ENCODE measurements at places on chromosomes 12 and 14.

DNA sequence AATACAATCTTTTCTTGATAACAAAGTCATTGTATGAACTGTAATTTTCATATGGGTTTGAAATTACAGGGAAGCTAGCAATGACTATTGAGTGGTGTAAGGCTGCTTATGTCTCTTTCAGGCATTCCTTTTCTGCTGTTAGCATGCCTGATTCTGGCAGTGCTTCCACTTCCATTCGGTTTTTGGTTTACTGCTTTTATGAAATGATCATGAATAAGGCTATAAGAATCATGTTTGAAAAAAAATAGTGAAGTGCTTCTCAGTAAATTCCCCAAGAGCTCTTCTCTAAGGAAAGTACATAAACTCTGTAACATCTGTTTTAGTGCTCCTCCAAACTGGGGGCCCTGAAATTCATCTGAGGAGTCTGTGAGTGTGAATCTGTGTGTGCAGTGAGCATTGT lies 434.0 kb upstream of the RGS6 start:
- DNase-seq, result peak; percentile 57

DNA sequence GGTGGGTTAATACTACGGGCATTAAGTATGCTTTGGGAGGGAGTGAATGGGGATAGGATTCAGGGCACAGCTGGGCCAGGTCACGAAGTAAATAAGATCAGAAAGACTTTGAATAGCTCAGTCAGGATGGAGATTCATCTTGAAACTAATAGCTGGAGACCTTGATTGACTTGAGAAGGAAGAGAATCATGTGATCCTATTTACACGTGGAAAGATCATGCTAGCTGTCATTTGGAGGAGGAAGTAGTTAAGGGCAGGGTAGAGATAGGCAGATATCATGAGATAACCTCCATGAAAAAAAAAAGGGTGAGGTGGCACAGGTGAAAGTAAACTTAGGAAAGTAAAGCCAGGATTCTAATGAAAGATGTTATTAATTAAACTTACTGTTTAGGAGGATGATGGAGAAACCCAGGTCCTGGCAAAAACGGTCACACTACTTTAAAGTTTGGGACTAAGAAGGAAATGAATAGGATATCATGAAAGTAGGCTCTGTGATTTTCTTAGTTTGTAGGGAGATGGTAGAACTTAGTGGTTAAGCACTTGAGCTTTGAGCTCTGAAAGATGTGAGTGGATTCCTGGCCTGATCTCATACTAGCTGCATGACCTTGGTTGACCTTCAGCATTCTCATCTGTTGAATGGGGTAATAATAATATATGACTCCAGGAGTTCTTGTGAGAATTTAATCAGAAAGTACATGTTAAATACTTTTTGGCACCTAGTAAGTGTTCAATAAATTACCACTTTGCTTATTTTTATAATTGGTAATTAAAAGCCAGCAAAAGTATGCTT lies 439.0 kb downstream of the NRXN3 start:
- DNase-seq, result no peak

- DNase-seq, result no peak
Observed at GRCh38 chr12:124665511-124665910, 98.1 kb upstream of the NCOR2 start.

DNA sequence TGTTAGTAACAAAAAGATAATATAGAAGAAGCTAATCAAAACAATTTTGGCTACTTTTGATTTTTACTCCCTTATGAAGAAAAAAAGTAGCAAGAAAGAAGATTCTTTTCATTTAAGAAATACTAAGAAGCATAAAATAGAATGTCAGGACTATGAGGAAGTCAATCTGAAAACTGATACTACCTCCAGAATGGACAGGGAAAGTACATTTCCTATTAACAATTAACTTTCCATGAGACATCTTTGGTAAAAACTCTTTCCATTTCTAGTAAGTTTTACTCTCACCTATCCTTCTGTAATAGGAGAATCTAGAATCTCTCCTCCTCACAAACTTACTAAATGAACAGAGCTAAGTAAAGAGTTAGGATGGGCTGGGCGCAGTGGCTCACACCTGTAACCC lies 51.3 kb upstream of the NPFF start:
- no peak for DNase-seq

GRCh38 chr14:34629657-34630529 lies at the start of gene SNX6:
Gene SNX6 (minus strand): TSS chr14:34630148. CDS start chr14:34630116, 32 bp downstream.
- peak; percentile 45 for DNase-seq

DNA sequence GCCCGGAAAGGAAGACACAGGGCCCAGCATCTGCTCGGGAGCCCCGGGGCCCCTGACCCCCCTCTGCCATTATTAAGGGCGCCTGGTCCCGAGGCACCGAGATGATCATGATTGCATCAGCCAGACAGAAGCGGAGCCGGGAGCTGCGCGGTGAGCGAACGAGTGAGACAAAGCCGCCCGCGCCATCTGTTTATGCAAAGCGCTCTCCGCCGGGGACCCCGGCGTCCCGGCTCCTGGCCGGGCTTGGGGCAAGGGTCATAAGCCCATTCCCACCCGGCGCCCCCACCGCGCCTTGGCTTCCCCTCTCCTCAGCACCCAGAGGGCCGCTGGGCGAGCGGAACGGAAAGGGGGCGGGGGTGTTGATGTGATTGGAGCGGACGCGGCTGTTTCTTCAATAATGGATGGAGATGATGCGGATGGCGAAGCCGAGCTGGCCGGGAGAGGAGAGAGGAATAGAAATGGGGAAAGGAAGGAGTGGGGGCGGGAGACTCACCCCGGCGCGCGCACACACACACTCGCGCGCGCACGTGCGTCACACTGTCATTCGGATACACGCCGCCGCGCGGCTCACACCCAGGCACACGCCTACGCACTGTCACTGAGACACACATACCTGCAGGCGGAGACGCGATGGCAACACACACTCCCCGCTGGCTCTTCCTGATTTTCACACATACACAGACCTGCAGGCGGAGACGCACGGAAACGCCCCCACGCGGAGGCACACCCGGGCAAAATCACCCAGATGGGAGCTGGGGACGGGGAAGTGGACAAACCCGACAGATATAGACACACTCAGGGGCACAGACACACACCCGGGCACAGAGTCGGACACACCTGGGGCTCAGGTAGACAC lies 10.7 kb downstream of the STAC3 start:
- DNase-seq, result no peak

DNA sequence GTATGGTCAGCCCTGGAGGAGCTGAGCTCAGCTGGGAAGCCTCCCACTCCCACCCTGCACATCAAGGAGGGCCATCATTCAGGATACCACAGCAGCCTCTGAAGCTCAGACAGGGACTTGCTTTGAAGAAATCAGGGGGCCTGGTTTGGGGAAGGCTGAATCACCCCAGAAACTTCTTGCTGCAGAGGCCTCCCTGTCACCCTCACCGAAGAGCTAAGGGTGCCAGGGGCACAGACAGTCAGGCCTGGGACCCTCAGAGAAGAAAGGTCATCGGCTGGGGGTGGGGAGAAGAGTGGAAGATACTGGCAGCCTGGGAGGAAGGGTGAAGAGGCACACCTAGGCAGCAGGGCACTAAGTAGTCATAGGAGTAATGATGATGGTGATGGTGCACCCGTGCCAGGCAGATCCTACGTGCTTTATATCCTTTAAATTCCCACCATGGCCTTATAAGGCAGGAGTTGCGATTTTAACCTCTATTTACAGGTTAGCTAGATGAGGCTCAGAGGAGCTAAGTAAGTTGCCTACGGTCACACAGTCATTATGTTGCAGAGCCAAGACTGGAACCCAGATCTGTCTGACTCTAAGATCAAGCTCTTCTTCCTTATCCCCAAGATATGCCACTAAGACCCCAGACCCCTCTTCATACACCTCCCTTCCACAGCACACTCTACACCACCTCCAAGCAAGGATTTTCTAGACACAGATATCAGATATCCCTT lies 28.5 kb upstream of the PNMA1 start:
- no peak for DNase-seq

GRCh38 chr14:65703996-65704395 lies 291.5 kb downstream of the FUT8 start:
- DNase-seq, result no peak

- no peak for DNase-seq
Observed at GRCh38 chr12:63313139-63313538, 162.1 kb upstream of the AVPR1A start.

DNA sequence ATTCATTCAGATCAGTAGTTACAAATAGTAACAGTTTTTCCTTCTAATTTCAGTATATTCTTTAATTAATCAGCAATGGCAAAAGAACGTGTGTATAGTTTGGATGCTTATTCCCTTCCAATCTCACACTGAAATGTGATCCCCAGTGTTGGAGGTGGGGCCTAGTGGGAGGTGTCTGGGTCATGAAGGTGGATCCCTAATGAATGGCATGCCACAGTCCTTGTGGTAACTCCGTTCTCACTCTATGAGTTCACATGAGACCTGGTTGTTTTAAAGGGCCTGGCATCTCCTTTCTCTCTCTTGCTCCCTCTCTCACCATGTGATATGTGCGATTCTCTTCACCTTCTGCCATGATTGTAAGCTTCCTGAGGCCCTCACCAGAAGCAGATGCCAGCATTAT lies 18.9 kb upstream of the SYNDIG1L start:
- no peak for DNase-seq

- no peak for DNase-seq
Observed at GRCh38 chr12:46858368-46858767, 32.6 kb upstream of the SLC38A4 start.

DNA sequence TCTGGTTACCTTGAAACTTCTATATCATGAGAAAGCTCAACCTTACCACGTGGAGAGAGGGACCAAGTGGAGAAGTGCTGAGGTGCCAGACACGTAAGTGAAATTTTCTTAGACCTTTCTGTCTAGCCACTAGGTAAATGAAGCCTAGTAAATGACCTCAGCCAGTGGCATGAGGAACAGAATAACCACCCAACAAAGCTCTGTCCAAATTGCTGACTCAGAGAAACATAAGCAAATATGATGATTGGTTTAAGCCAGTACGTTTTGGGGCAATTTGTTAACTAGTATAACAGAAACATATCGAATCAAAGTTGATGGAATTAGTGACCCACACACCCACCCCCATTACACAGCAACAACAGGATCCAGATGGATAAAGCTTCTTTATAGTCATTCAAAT lies 75.2 kb upstream of the MAX start:
- DNase-seq, result no peak

DNA sequence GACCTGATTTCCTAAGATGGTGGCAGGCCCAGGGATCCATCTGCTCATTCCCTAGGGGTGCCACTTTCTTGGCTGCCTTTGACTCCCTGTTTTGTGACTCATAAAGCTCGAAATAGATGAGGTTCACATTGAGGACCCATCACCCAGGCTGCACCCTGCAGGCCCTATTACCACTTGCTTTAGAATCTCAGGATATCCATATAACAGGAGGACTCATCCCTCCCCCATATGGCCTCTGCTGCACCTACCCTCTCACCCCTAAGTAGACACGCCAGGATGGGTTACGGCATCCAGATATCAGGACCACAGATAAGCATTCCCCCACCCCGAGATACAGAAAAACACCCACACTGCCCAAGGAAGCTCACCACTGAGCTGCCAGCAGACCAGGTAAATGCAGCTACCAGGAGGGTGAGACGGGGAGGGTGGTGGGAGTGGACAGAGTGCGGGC lies 155.7 kb downstream of the DPF3 start:
- DNase-seq, result no peak

GRCh38 chr12:23415180-23415579 lies 534.3 kb downstream of the SOX5 start:
- no peak for DNase-seq

- DNase-seq, result no peak
Observed at GRCh38 chr14:101717663-101718490, 43.6 kb upstream of the PPP2R5C start.

- no peak for DNase-seq
Observed at GRCh38 chr12:48336564-48336963, 14.2 kb downstream of the ZNF641 start.

DNA sequence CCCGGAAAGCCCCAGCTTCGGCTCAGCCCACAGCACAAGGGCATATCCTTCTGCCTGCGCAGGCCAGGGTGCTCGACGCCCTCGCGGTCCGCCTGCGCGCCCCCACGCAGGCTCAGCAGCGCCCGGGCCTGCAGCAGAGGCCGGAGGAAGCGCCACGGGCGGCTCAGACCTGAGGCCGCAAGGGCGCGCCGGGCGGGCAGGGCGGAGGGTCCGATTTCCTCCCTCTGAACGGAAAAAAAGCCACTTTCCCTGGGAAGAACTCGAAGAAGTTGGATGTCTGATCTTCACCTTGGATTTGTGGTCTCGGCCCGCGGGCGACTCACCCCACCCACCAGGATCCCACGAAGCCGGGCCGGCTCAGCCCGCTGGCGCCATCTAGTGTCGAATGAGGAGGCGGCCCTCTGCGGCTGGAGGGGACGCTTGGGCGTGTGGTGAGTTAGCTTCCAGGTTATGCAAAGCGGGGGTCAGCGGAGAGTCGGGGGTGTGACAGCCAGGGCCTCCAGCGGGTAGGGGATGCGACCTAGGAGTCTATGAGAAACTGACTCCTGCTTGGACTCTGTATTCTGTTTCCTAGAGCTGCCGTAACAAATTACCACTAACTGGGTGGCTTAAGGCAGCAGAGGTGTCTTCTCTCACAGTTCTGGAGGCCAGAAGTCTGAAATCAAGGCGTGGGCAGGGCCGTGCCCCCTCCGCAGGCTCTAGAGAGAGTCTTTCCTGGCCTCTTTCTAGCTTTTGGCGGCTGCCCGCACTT lies 40.0 kb upstream of the SRSF5 start:
- DNase-seq, result peak; percentile 32

DNA sequence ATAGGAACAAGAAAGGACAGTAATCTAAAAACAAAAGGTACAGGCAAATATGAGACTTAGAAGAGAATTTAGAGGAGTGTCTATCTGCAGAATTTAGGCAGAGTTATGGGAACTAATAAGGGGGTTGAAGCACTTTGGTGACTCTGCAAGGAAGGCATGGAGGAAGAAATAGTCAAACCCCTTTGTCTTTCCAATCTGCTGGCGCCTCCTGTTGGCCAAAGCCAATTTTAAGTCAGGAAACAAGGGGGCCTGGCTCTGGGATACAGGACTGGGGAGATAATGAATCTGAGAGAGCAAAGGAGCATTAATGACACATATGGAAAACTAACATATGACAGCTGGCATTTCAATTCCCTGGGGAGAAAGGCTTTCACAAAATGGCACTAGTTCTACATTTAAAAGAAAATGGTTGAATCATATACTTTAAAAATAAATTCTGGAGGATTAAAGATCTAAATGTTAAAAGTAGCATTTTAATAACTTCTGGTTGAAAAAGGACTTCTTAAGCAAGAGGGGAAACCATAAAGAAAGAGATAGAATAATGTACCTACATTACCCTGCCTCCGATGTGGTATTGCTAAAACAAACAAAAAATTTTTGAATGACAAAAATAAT lies 48.5 kb upstream of the CSRP2 start:
- DNase-seq, result no peak

DNA sequence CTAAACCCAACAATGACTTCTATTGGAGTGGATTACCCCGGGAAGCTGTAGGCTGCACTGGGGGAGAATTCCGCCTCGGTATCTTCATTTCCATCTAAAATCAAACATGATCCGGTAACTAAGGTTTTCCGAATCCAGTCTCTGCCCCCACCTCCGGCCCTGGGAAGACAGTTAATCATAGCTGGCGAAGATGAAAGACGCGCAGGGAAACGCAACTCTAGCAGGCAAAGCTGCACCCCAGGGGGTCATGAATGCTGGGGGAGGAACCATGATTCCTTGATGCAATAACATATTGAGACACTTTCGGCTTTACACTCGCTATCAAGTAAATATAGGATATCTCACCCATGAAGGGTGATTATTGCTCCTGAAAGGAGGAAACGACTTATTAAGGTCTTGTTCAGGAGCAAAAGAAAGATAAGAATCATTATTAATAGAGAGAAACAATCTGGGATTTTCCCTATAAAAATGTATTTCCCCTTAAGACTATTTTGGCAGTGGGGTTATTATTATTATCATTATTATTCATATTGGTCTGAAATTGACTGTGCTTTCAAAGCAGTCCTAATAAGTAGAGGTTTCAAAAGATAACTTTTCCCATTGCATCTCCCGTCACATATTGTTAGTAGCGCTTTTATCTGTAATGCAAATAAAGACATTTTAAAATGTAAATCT lies 614.9 kb downstream of the VRK1 start:
- no peak for DNase-seq
